ENCODE measurements at places on chromosomes 7 and 10.

DNA sequence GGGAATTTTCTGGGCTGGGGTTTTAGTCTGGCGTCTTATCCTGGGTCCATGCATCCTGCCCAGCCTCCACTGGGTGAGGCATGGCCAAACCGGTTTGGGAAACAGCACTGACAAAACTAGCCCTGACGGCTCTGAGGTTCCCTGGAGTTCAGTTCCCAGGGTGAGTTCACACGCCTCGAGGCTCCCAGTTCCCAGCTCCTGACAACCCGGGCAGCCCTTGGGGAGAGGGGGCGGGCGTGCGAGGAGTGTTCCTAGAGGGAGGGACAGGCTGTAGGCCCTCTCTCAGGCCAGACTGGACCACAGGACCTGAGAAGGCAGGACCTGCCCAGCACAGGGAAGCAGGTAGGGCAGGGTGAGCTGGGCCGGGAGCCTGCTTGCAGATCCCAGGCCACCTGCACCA, 82.3 kb upstream of the PPIF start:
- H3K27ac ChIP-seq: no peak overlapping the region
- H3K36me3 ChIP-seq: peaks cover 5% of the 10 kb centered on the region
- H3K4me1 ChIP-seq: peaks cover 29% of the 10 kb centered on the region
- H3K4me3 ChIP-seq: no peak overlapping the region

- H3K27ac ChIP-seq: peak overlapping the region; percentile 23
- peaks cover 24% of the 10 kb centered on the region for H3K4me1 ChIP-seq
- peak; percentile 16 for DNase-seq
- peak overlapping the region; percentile 40 for H3K4me3 ChIP-seq
- no peaks in the 10 kb centered on the region for H3K27me3 ChIP-seq
- H3K36me3 ChIP-seq: peaks cover 32% of the 10 kb centered on the region
Observed at GRCh38 chr10:6382081-6382480, 179.3 kb downstream of the PFKFB3 start.

- no peak for DNase-seq
- no peak overlapping the region for H3K4me3 ChIP-seq
- no peak overlapping the region for H3K27ac ChIP-seq
- H3K4me1 ChIP-seq: peaks cover 2% of the 10 kb centered on the region
Observed at GRCh38 chr10:48568546-48568945, 36.3 kb downstream of the ARHGAP22 start.

DNA sequence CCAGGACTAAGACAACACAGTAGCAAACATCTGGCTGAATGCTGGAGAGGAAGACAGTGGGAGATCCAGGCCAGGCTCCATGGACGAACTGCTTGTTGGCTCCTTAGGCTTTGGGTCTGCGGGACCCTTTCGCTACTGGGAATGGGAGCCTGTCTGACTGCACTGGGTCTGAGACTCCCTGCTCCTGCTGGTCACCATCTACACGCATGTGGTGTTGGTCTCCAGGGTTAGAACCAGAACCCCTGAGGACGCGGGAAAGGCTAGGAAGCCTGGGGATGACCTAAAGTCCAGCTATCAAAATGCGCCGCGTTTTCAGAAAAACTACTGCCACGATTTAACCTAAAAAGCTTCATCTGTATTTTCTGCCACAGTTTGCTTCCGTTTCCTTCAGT, 817 bp upstream of the DNAJB6 start:
- peak overlapping the region; percentile 87 for H3K4me3 ChIP-seq
- no peak for DNase-seq
- H3K4me1 ChIP-seq: peaks cover 47% of the 10 kb centered on the region
- H3K27me3 ChIP-seq: peaks cover 10% of the 10 kb centered on the region
- peaks cover 21% of the 10 kb centered on the region for H3K36me3 ChIP-seq

GRCh38 chr10:44087403-44087802, 297.5 kb downstream of the CXCL12 start:
- DNase-seq: no peak
- H3K4me1 ChIP-seq: no peaks in the 10 kb centered on the region
- no peak overlapping the region for H3K27ac ChIP-seq
- no peak overlapping the region for H3K4me3 ChIP-seq
- no peaks in the 10 kb centered on the region for H3K36me3 ChIP-seq
- H3K27me3 ChIP-seq: peaks cover 3% of the 10 kb centered on the region

- H3K4me1 ChIP-seq: no peaks in the 10 kb centered on the region
- no peak overlapping the region for H3K27ac ChIP-seq
- peaks cover 26% of the 10 kb centered on the region for H3K27me3 ChIP-seq
- H3K36me3 ChIP-seq: no peaks in the 10 kb centered on the region
Observed at GRCh38 chr7:99971242-99971641, 4.6 kb downstream of the AZGP1 start.

- H3K4me3 ChIP-seq: no peak overlapping the region
- no peaks in the 10 kb centered on the region for H3K4me1 ChIP-seq
- no peaks in the 10 kb centered on the region for H3K36me3 ChIP-seq
- no peak overlapping the region for H3K27ac ChIP-seq
- H3K27me3 ChIP-seq: no peaks in the 10 kb centered on the region
- DNase-seq: no peak
Observed at GRCh38 chr10:86600296-86600695, 54.1 kb upstream of the OPN4 start.

- H3K36me3 ChIP-seq: peaks cover 24% of the 10 kb centered on the region
- H3K27ac ChIP-seq: no peak overlapping the region
- DNase-seq: no peak
- H3K4me1 ChIP-seq: peaks cover 7% of the 10 kb centered on the region
Observed at GRCh38 chr7:55381189-55381588, 16.1 kb downstream of the LANCL2 start.

DNA sequence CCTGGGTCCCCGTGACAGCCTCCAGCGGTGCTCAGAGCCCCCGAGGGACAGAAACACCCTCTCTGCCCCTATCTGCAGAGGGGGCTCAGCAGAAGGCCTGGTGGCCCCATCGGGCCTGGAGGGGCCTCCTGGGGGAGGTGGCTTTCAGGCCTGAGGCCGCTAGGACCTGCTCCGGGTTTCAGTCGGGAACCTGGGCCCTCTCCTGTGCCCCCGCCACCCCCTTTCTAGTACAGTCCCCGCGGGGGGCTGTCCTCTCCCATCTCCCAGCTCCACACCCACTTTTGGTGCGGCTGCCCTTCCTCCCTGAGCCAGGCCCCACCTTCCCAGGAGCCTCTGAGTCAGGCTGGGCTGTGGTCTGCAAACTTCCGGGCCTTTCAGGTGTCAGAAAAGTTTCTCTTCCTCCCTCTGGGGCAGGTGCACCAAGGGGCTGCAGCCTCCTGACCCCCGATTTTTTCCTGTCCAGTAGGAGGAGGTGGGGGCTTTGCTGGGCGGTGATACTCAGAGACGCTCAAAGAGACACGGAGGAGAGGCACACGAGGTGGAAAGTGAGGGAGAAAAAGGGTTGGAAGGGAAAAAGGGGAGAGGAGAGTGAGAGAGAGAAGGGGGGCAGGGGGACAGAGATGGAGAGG, 692 bp downstream of the CARD11 start:
- peak; percentile 82 for DNase-seq
- H3K27me3 ChIP-seq: no peaks in the 10 kb centered on the region
- peak overlapping the region; percentile 95 for H3K4me3 ChIP-seq
- H3K27ac ChIP-seq: peak overlapping the region; percentile 93
- H3K4me1 ChIP-seq: peaks cover 49% of the 10 kb centered on the region

- peaks cover 25% of the 10 kb centered on the region for H3K27me3 ChIP-seq
- no peak overlapping the region for H3K4me3 ChIP-seq
- H3K4me1 ChIP-seq: no peaks in the 10 kb centered on the region
- no peaks in the 10 kb centered on the region for H3K36me3 ChIP-seq
Observed at GRCh38 chr7:137820677-137821420, 25.9 kb downstream of the DGKI start.

DNA sequence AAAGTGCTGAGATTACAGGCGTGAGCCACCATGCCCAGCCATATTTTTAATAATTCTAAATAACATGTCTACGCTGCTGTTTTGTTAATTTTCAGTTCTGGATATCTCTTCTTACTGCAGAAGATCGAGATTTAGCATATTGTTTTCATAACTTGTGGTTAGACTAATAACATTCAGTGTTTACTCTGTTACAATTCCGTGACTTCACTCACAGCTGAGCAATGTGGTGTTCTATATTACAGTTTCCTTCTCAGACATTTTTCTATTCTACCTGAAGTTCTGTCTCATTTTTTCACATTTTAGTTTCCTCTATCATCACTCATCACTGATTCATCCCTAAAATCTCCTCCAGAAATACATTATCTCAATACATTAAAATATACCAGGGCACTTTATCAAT, 10.9 kb downstream of the RNF32 start:
- peaks cover 50% of the 10 kb centered on the region for H3K27me3 ChIP-seq
- no peaks in the 10 kb centered on the region for H3K36me3 ChIP-seq
- no peak overlapping the region for H3K4me3 ChIP-seq

DNA sequence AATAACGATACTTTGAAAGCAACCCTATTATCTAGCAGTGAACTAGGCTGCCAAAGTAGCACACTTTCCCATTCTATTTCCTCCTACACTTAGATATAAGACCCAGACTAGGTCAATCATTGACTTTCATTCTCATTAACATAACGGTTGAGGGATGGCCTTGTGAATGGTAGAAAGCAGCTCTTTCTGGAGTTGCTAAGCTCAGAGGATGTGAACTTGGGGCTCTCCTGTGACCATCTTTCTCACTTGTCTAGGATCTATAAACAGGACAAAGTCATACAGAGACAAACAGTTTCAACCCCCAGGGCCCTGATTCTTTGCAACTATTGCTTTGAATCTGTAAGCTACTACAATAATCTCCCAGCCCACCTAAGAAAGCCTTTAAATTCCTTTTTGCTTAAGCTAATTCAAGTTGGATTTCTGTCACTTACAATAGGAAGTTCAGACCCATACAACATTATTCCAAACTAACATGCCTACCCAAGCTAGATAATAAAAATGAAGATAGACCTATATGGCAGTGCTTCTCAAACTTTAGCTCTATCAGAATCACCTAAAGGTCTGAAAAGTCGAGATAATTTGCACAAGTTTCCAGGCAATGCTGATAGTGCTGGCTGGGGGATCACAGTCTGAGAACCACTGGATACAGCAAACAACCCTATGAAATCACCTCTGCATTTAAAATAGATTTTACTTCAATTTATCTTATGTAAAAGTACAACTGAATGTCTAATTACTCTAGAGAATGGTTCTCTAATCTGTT, 16.7 kb downstream of the P4HA1 start:
- H3K27ac ChIP-seq: no peak overlapping the region
- no peaks in the 10 kb centered on the region for H3K27me3 ChIP-seq
- peaks cover 27% of the 10 kb centered on the region for H3K4me1 ChIP-seq
- no peak for DNase-seq
